Lung (tissue), 17 donors: ENCODE measurements at places on chromosomes 7 and 10. TPM values are rescaled to one million over a fixed set of nuclear protein-coding genes. Genes with fewer than 3 reads are reported as not detected.
A peak's percentile ranks its signal among the peaks of the same experiment; 100 is the strongest.

- H3K4me3 ChIP-seq = no peak overlapping the region
- no peak overlapping the region for H3K27ac ChIP-seq
- no peak for DNase-seq
- no peaks in the 10 kb centered on the region for H3K27me3 ChIP-seq
- no peaks in the 10 kb centered on the region for H3K36me3 ChIP-seq
These were observed 29.1 kb downstream of the CBLL1 start for GRCh38 chr7:107773027-107773426.

TET1 gene
- total RNA-seq = 1.3 TPM

- no peaks in the 10 kb centered on the region for H3K4me1 ChIP-seq
- no peak for DNase-seq
- H3K27me3 ChIP-seq = no peaks in the 10 kb centered on the region
- H3K36me3 ChIP-seq = no peaks in the 10 kb centered on the region
- H3K4me3 ChIP-seq = no peak overlapping the region
These were observed 64.7 kb downstream of the ADCY1 start for GRCh38 chr7:45638916-45639315.

NAPEPLD gene
- 37.0 TPM for total RNA-seq

GRCh38 chr10:97921581-97922021 lies 72.0 kb downstream of the GOLGA7B start:
- DNase-seq = no peak
- no peaks in the 10 kb centered on the region for H3K36me3 ChIP-seq
- no peaks in the 10 kb centered on the region for H3K4me1 ChIP-seq
- H3K4me3 ChIP-seq = no peak overlapping the region
- H3K27me3 ChIP-seq = no peaks in the 10 kb centered on the region
- no peak overlapping the region for H3K27ac ChIP-seq

DNA sequence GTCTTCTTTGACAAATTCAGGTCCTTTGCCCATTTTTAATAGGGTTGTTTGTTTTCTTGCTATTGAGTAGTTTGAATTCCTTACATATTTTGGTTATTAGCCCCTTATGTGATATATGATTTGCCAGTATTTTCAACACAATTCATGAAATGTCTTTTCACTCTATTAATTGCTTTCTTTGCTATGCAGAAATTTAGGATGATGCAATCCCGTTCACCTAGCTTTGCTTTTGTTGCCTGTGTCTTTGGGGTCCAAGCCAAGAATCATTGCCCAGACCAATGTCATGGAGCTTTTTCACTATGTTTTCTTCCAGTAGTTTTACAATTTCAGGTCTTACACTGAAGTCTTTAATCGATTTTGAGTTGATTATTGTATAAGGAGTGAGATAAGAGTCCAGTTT lies 154.5 kb downstream of the PAXIP1 start:
- H3K27ac ChIP-seq = no peak overlapping the region
- no peaks in the 10 kb centered on the region for H3K27me3 ChIP-seq
- no peaks in the 10 kb centered on the region for H3K4me1 ChIP-seq
- no peak overlapping the region for H3K4me3 ChIP-seq
- no peaks in the 10 kb centered on the region for H3K36me3 ChIP-seq
- DNase-seq = no peak

DNA sequence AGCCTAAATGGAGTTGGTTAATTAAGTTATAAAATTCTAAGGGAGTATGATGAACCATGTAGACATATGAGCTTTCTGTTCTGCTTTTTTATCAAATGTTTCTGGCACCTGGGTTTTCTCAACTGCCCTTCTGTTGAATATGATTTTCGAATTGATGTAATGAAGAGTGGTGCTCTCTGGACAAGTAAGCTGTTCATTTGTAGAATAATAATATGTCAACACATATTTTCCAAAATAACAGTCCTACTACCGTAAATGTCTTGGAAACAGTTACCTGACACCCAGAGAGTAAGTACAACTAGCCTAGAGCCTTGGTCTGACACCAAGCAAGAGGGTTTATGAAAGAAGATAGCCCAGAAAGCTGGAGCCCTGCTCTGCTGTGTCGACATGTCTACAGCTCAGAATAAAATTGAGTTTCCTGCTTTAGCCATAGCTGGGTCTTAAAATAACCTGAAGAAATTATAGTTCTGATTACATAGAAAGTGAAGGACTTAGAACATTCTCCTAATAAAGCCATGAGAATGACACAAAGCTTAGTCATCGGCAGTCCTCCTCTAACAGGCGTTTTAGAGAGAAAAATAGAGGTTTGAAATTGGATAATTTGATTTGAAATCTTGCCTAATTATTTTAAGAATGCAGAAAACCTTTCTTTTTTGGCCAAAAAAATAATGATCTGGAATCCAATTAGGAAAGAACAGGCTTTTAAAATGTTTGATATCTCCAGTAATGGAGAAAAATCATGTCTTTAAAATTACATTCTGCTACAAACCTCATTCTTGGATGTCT lies 25.1 kb downstream of the HDAC9 start:
- no peaks in the 10 kb centered on the region for H3K4me1 ChIP-seq
- no peaks in the 10 kb centered on the region for H3K27me3 ChIP-seq

DNA sequence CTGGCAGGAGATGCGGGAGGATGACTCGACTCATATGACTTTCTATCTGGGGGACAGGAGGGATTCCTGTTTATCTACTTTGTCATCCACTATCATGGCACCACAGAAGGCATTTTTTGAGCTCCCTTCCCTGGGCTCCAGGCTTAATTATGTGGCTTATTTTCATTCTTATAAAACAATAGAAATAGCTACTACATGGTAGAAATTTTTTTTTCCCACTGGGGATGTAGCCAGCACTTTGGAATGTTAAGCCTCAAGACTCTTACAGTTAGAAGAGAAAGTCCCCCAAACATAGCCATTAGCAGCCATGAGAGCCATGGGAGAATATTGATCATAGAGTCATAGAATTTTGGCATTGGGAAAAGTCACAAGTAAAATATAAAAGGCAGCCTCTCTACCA lies 14.6 kb upstream of the FAM180A start:
- H3K27me3 ChIP-seq = no peaks in the 10 kb centered on the region
- H3K4me3 ChIP-seq = no peak overlapping the region
- no peaks in the 10 kb centered on the region for H3K4me1 ChIP-seq

DNA sequence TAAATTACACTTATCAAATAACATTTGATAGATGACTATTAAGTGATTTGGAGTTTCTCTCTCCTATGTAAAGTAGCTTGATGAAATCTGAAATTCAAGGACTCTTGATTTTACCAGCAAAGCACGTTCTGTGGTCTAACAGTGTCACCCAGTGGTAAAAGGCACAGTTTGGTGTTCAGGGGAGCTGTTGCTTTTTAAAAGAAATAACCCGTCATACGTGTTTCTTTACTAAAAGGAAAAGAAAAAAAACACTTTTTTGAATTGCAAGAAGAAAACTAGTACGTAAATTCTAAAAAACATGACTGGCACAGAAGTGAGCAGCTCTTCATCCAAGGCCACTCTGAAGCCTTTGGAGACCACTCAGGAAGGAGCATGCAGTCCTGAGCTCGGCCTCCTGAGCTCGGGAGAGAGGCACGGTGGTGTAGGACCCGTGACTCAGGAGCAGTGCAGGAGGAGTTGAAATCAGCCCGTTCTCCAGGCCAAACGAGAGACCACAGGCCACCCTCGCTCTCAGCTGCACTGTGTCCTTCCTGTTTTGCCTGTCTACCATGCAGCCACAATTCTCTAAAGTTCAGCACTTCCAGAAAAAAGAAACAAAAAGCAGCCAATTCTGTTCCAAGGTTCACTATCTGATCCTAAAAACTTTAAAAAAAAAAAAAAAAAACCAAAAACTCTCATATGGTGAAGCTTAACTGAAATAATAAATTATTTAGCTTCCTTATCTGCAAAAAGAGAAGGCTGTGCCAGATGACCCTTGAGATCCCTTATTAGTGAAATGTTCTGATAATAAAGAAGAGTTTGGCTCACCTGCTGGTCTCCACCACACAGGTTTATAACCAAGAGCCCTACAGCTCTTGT lies 212.6 kb upstream of the FRMD4A start:
- H3K4me3 ChIP-seq = no peak overlapping the region
- H3K27me3 ChIP-seq = no peaks in the 10 kb centered on the region
- peak overlapping the region; percentile 77 for H3K27ac ChIP-seq

DNA sequence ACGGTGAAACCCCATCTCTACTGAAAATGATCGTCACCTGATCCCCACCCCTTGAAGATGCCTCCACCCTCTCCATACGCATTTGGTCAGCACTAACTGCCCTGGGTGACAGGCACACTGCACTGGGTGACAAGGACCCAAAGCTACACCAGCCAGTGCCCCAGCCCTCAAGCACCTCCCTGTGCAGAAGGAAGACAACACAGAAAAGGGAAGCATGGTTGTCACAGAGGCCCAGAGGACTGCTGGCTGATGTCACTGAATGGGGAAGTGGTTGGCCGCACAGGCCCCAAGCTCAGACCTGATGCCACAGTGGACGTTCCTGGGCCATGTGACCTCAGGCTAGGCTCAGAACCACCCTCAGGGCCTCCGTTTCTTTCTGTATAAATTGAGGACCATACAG lies 4.2 kb upstream of the PILRA start:
- H3K4me1 ChIP-seq = no peaks in the 10 kb centered on the region
- peak; percentile 26 for DNase-seq
- no peaks in the 10 kb centered on the region for H3K27me3 ChIP-seq

C10orf95 gene
- total RNA-seq = 20.4 TPM

DNA sequence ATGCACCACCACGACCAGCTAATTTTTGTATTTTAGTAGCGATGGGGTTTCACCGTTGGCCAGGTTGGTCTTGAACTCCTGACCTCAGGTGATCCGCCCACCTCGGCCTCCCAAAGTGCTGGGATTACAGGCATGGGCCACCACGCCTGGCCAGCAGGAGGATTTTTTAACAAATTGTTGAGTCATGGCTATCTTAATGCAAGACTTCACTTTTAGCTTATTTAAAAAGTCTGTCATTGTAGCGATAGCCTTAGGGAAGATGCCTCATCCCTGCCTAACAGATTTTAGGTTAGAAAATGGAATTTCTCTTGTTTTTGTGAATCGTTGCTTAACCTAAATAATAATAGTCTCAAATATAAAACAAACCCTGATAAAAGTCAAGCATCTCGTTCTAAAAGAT lies 35.5 kb downstream of the PPP2R2D start:
- no peaks in the 10 kb centered on the region for H3K27me3 ChIP-seq
- DNase-seq = no peak
- H3K27ac ChIP-seq = no peak overlapping the region
- peaks cover 22% of the 10 kb centered on the region for H3K36me3 ChIP-seq
- H3K4me1 ChIP-seq = no peaks in the 10 kb centered on the region

GRCh38 chr7:15332956-15333355 lies 228.9 kb downstream of the AGMO start:
- no peaks in the 10 kb centered on the region for H3K36me3 ChIP-seq
- H3K4me1 ChIP-seq = no peaks in the 10 kb centered on the region
- H3K27ac ChIP-seq = no peak overlapping the region
- H3K27me3 ChIP-seq = no peaks in the 10 kb centered on the region
- no peak overlapping the region for H3K4me3 ChIP-seq
- DNase-seq = no peak

- DNase-seq = peak; percentile 59
- H3K36me3 ChIP-seq = no peaks in the 10 kb centered on the region
- peak overlapping the region; percentile 87 for H3K27ac ChIP-seq
These were observed 4.0 kb upstream of the CFAP58 start for GRCh38 chr10:104349623-104350126.

GRCh38 chr10:133086247-133086646 lies 1.5 kb upstream of the ADGRA1 start:
- H3K4me3 ChIP-seq = no peak overlapping the region
- no peak overlapping the region for H3K27ac ChIP-seq
- no peaks in the 10 kb centered on the region for H3K36me3 ChIP-seq
- DNase-seq = no peak
- H3K4me1 ChIP-seq = peaks cover 4% of the 10 kb centered on the region

DNA sequence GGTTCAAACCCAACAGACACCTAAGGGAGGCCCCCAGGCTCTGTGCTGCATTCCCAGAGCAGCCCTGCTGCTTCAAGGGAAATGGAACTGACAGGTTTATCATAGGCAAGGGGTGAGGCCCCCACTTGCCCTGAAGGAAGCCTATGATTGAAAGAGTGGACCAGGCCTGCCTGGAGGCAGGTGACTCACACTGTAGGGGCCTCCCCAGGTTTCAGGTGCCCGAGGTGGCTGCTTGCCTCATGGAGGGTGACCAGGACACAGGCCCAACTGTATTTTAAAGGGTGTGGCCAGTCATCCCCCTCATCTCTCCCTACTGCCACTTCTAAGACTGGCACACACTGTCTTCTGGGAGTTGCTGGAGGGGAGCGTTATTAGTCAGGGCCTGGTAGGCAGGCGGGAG lies 85.4 kb downstream of the ATXN7L1 start:
- no peaks in the 10 kb centered on the region for H3K36me3 ChIP-seq
- H3K4me1 ChIP-seq = peaks cover 12% of the 10 kb centered on the region
- H3K27me3 ChIP-seq = no peaks in the 10 kb centered on the region
- no peak for DNase-seq
- no peak overlapping the region for H3K27ac ChIP-seq
- H3K4me3 ChIP-seq = no peak overlapping the region

- no peaks in the 10 kb centered on the region for H3K4me1 ChIP-seq
- no peaks in the 10 kb centered on the region for H3K36me3 ChIP-seq
- H3K27me3 ChIP-seq = no peaks in the 10 kb centered on the region
- DNase-seq = no peak
These were observed 114.5 kb upstream of the INHBA start for GRCh38 chr7:41817386-41817785.

PLAC9 gene
- 53.1 TPM for total RNA-seq

DNA sequence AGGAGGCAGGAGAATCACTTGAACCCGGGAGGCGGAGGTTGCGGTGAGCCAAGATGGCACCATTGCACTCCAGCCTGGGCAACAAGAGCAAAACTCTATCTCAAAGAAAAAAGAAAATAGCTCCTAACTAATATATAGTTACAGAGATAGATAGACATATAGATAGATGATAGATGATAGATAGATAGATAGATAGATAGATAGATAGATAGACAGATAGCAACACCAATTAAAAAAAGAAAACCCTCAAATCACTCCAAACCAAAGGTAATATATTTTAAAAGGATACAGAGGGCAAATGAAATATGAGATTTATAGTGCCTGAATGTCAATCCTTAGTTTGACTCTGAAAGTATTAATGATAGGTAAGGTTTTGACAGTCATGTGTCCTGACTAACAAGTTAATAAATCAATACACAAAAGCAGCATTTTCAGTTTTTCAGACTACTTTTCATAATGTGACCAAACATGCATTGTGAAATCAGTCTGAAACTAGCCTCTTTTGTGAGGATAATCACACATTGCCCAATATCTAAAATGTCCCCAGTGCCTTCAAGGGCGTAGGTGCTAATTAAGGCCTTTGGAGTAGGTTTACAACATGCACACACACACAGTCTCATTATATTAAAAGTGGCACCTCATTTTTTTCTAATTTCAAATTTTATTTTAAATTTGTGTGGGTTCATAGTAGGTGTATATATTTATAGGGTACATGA lies 61.2 kb downstream of the BPGM start:
- H3K27ac ChIP-seq = no peak overlapping the region
- DNase-seq = no peak
- no peaks in the 10 kb centered on the region for H3K36me3 ChIP-seq
- no peaks in the 10 kb centered on the region for H3K4me1 ChIP-seq

SDK1 gene
- total RNA-seq = 30.1 TPM

DNA sequence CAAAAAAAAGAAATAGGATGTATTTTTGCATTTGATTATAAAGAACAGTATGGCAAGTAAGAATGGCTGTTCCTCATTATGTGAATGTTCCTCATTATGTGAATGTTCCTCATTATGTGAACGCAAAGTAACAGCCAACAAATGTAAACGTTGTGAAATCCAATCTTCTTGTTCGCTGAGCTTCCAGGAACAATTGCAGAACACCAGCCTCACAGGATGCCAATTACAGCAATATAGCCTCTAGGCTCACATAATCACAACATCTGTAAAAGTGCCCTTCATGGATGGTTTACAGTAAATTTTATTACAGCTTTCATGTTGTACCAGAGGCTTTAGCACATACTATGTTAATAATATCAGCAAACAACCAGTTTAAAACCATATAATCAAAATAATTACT lies 71.6 kb downstream of the THSD7A start:
- no peaks in the 10 kb centered on the region for H3K4me1 ChIP-seq
- DNase-seq = no peak
- no peaks in the 10 kb centered on the region for H3K27me3 ChIP-seq
- no peaks in the 10 kb centered on the region for H3K36me3 ChIP-seq
